H9 (cell line): ENCODE measurements at places on chromosomes 3 and 15. TPM values are rescaled to one million over a fixed set of nuclear protein-coding genes. Genes with fewer than 3 reads are reported as not detected.

- no peak for DNase-seq
Observed at GRCh38 chr15:92377083-92377789, 16.4 kb upstream of the ST8SIA2 start.

DNA sequence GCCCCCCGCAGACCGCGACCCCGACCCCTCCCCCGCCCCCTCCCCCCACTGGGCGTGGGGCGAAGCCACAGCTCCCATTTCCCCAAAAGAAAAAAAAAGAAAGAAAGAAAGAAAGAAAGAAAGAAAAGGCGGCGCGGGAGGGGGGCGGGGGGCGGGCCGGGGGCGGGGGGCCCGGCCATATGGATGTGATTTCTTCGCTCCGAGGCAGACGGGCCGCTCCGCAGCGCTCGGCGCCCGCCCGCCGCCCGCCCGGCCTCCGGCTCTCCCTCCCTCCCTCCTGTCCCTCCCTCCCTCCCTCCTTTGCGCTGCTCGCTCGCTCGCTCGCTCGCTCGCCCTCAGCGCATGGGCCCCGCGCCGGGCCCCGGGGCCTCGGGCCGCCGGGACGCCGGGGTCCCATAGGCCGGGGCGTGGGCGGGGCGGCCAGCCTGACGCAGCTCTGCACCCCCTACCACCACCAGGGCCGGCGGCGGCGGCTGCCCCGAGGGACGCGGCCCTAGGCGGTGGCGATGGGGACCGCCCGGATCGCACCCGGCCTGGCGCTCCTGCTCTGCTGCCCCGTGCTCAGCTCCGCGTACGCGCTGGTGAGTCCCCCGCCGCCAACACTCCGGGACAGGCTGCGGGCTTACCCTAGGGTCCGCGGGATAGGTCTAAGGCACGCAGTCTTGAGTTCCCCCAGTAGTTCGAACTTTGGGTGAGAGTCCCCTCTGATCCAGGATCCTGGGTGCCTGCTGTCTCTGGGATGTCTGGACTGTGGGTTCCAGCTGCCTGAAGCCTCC is 5.7 kb downstream of the PTH1R start:
- no peak for DNase-seq

CPA3 gene
- total RNA-seq, result not detected in 2 replicates

DNA sequence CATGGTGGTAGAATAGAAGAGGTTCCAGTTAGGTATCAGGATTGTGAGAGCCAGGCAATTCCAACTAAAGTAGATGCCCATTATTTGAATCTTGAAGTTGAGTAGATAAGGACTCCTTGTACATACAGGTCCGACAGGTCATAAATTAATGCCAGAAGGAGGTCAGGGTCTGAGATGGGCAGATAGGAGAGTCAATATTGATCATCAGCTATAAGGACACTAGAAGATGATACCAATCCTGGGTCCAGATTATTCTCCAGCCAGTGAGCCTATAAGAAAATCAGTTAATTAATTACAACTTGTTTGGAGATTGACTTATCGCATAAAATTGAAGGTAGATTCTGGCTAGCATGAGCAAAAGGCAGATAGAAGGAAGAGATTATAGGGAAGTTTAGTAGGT is 378.4 kb upstream of the NAALADL2 start:
- DNase-seq, result no peak

- no peak for DNase-seq
Observed at GRCh38 chr3:28291577-28291976, 50.2 kb downstream of the CMC1 start.

C3orf18 gene
- 5.5 and 7.1 TPM in 2 replicates for total RNA-seq

OR5K2 gene
- total RNA-seq, result not detected in 2 replicates

- DNase-seq, result no peak
Observed at GRCh38 chr15:94259121-94259751, 27.9 kb downstream of the MCTP2 start.
